Heart left ventricle (tissue), 16 donors: ENCODE measurements at places on chromosomes 7 and 10. TPM values are rescaled to one million over a fixed set of nuclear protein-coding genes. Genes with fewer than 3 reads are reported as not detected.
A peak's percentile ranks its signal among the peaks of the same experiment; 100 is the strongest.

The UNCX gene
- not detected for polyA plus RNA-seq

The GRM3 gene
- 0.03 TPM for polyA plus RNA-seq

The OR9A2 gene
- polyA plus RNA-seq = not detected

The GRID2IP gene
- polyA plus RNA-seq = not detected

The KEL gene
- 0.17 TPM for polyA plus RNA-seq

The TACC2 gene
- 96.7 TPM for polyA plus RNA-seq

The SORCS3 gene
- polyA plus RNA-seq = 0.03 TPM

The NIPSNAP2 gene
- 119 TPM for polyA plus RNA-seq

The MMRN2 gene
- 30.9 TPM for polyA plus RNA-seq

DNA sequence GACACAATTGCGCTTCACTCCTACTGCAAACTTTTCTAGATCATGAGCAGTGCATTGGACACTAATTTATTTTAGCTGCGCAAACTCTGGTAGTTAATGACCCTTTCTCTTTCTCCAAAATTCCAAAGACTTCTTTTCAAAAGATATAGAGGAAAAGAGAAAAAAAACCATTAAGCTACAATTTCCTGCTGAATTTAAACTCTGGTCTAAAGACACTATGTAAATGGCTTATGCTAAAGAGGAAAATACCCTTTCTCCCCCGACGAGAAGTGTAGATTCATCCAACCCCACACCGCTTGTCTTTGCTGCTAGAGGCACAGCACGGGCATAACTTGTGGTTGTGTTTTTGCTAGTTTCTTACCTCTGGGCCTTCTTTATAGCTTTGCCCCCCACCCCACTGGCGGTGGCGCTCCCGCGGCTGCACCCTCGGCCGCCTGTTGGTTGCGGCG, 84.1 kb downstream of the SNX10 start:
- no peak for DNase-seq

DNA sequence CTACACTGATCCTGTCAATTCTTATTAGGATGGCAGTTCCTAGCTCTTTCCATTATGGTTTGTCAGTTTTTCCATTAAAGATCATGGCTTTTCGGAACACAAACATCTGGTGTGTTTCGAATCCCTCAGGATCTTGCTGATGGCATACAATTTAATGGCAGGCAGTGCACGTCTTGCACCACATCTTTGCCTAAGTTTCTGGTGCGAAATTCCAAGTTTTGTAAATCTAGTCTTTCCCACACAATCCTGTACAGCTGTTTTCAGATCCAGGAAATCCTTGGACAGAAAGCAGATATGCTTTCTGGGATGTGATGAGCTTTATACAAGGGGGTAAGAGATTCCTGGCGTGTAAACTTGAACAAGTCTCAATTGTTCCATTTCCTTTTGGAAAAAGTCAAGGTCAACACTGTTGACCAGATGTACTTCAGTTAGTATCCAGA, 224.3 kb upstream of the PHYHIPL start:
- peak; percentile 15 for DNase-seq

DNA sequence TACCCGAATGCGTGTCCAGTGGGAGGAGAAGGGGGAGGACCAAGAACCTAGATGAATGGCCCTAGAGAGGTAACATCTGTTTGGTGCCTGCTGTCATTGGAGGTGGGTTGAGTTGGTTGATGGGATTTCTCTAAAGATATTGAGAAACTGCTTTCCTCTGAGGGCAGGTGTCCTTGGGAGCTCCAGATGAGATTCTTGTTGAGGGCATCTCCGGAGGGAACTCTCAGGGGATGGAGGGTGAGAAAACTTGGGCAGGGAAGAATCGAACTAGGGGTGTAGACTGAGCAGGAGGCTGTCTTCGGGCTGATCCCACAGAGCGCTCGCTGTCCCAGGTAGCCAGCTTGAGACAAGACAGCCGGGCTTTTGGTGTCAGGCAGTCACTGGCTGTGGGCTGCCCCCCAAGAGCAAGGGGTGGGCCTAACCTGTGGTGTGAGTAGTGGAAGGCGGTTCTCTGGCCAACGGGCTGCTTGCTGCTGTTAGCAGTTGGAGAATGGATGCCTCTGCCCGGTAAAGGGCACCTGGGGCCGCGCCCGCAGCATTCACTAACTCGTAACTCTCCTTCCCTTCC, 3.7 kb downstream of the IRF5 start:
- no peak for DNase-seq

DNA sequence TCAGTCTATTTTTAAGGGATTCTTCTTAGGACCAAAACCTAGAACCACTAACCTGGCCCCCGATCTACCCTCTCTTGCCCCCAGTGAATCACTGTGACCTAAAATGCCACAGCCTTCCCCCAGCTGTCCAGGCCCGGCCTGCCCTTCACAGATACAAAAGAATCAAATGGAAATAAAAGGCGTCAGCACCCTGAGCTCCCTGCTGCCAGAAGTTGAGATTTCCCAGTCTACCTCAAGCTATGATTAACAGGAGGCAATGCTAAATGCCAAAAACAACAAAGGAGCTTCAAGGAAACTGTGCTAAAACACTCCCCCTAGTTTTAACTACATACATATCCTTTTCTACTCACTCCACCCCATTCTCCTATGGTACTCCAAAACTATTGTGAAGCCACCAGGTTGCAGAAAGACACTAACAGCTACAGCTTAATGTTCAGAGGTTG, 67.8 kb downstream of the GSAP start:
- peak; percentile 57 for DNase-seq

DNA sequence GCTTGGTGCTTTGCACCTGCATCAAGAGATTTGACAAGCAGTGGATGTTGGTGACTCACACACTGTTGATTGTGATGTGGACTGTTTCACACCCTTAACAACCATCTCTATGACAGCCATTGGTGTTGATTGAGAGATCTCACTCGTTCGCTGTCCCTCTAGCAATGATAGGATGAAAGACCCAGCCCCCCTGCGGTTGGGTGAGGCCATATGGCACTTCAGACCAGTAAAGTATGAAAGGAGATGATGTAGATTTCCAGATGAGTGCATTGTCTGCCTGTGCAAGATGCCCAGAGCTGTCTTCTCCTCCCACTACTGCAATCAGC, 138.7 kb upstream of the PRR15 start:
- DNase-seq = no peak

- DNase-seq = no peak
These were observed 329.1 kb downstream of the PTPRN2 start for GRCh38 chr7:158258411-158259130.

GRCh38 chr10:75108684-75109458, 2.6 kb upstream of the SAMD8 start:
- DNase-seq = peak; percentile 44

GRCh38 chr7:77439572-77439971, 23.4 kb upstream of the GSAP start:
- DNase-seq = peak; percentile 50

DNA sequence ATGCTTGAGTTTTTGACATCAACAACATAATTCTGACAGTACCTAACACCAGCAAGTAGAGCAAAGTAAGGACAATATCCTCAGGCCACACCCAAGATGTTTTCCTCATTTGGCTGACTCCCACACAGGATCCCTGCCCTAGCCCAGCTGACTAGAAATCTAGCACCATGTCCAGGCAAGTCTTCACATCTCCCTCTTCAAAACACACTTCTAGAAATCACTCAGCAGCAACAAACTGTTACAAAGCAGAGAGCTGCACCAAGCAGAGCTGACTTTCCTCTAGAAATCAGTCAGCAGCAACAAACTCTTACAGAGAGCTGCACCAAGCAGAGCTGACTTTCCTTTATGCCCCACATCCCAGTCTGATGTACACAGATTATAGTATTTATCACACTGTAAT, 7.7 kb downstream of the TMEM168 start:
- no peak for DNase-seq

GRCh38 chr7:40014376-40014775, 64.3 kb downstream of the CDK13 start:
- DNase-seq = no peak

- no peak for DNase-seq
These were observed 11.9 kb upstream of the DMTF1 start for GRCh38 chr7:87140271-87140748.

DNA sequence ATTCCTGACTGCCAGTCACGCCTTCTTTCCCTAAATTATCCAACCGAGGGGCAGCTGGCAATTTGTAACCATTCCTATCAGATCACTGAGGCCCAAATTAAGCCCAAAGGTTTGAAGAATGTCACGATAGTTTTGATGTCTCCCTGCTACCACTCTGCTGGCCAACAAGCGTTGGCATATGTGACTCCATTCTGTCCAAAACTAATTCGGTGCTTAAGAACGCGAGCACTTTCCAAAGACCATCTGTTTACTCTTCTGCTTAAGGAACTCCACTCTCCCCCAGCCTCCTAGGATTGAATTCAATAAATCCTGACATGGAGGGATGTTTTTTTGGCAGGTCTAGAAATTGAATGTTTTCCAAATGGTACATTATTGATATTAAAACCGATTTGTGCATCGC, 131.5 kb upstream of the CTBP2 start:
- DNase-seq = no peak

GRCh38 chr7:1810961-1811849, 141.1 kb downstream of the ELFN1 start:
- no peak for DNase-seq

- DNase-seq = no peak
These were observed 25.5 kb downstream of the RABGEF1 start for GRCh38 chr7:66766041-66766440.

DNA sequence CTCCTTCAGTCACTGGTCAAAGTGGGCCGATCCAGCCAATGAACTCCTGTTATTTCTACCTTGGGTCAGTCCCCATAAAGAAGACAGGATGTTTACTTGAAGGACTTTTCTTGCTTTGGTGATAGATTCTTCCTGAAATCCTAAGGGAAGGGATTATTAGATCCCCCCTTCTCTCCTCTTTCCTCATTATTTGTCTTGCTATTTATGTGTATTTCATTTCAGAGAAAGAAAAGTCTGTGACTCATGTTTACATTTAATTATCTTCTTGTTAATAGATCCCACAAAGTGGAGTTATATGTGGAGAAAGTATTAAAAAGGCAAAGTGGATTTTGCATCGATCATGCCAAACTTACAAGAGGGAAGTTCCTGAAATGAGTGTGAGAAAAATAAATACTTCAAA, 341.5 kb downstream of the PHTF2 start:
- no peak for DNase-seq
